Thymus (tissue), 14 donors: ENCODE measurements at places on chromosomes 7 and 10.

DNA sequence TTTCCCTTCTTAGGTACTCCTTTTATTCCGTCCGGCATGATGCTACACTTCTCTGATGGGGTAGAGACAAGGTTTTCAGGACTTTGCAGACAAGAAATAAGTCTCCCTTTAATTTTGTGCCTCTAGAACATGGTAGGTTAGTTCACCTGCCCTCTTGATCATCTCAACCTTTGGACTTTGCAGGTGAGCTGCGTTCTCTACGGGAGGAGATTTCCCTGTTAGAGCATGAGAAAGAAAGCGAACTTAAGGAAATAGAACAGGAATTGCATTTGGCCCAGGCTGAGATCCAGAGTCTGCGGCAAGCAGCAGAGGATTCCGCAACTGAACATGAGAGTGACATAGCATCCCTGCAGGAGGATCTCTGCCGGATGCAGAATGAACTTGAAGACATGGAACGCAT lies 9.2 kb downstream of the CCDC136 start:
- DNase-seq, result no peak

DNA sequence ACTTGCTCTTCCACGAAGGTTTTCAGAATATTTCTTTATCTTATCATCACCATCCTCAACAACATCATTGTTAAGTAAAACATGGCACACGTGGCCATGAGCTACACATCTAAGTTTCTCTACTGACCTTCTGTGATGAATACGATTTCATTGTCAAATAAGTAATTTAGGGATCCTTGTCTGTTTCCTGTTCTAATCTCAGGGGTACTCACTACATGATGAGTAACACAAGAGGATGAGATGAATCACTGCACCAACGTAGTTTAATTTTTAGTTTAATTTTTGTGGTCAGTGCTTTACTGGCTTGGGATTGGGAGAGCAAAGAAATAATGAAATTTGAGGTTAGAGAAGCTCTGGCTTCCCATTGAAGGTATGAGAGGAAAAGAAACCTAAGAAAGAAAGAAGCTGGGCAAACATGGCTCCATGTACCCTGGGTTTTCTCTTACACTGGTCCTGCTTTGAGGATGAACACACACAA lies 461.9 kb upstream of the KLF6 start:
- no peak for DNase-seq

DNA sequence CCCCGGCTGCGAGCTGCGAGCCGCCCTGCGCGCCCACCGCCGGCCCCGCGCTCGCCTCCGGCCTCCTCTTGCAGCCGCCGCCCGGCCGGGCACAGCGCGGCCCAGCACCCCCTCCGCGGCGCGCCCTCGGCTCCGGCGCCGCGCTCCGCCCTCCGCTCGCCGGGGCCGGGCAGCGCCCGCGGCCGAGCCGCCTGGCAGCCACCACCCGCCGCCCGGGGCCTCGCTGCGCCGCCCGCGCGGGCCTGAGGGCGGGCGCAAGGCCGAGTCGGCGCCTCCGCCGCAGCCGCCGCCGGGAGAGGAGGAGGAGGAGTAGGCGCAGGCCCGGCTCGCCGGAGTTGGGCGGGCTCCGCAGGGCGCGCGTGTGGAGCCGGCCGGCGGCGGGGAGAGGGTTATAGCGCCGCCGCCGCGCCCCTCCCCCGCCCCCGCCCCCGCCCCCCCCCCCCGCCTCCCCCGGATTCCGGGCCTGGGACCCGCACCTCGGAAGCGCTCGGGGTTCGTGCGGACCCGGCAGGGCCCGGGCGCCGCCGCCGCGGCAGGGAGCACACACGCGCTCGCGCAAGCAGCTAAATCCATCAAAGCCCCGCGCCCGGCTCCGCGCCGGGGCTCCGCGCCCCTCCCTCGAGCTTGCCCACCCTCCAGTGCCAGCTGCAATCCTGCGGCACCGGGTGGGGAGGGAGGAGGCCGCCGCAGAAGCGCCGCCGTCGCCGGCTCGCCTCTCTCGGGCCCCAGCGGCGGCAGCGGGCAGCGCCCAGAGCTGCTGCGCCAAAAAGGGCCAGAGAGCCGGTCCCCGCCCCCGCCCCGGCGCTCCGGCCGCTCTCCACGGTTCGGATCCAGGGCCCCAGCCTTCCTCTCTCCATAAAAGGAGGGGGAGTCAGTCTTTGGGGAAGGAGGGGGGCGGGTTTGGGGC lies at the start of gene PDGFA:
Gene PDGFA (minus strand): TSS at position 363 of the 907 bp plus-strand sequence. CDS start 845 bp downstream, outside the sequence.
- DNase-seq, result peak; percentile 49

- no peak for DNase-seq
Measured at GRCh38 chr7:54827734-54828133, 68.7 kb upstream of the SEC61G start.

DNA sequence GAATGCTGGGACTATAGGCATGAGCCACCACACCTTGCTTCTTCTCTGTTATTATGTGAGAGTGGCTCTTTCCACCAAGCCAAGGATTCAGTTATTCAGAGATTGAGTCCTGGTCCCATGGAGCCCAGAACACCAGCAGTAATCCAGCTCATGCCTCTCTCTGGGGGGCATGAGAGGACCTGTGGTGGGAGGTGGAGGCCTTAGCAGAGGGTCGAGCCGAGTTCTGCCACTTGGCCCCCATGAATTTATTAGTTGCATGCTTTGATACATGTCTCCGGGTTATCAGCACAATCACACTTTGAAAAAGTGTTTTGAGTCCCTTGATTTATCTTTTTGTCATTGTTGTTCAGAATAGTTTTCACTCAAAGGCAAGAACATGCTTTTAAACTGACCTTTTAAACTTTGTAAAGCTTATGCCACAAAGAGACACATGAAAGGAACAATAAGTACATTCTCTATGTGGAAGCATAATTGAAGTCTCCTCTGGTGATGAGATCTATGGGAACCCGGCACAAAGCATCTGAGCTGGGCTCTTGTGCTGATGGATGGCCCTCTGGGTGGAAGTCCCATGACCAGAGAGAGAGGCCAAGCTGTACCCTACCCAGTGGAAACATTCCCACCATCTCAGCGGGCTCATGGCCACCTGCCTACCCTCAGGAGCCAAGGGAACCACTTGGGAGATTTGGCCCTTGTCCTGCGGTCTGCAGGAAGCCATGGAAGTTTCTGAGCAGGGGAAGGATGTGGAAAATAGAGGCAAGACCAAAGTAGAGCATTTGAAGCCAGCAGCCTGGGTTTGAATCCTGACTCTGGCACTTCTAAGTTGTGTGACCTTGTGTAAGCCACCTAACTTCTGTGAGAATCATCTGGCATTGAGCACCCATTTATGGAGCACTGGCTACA lies 53.9 kb downstream of the MINDY4 start:
- DNase-seq, result no peak

DNA sequence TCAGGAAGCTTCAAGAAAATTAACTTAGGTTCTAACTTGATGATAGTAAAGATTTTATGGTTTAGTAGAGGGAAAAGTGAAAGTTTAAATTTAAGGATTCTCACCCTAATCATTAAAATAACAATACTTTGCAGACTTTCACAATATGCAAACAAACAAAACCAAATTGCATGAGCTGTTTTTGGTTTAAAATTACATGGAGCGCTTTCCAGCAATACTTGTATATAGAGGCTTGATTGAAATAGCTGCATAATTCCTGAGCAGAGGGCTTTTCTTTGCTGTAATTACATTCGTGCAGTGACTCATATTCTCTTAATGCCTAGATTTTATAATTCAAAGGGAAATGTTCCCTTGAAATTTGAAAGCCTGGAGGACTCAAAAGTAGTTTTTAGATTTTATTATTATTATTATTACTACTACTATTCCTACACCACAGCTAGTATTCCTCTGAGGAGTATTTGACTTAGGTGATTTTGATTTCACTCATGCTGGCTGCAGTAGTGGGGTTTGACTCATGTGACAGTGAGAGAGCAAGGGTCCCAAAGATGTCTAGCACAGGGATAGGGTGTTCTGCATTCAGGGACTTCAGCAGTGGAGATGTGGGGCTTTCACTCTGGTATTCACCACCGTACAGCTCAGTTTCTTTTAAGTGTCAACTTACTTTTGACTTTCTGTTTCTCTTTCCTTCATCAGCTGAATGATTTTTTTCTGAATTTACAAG lies 138.1 kb downstream of the ADAM22 start:
- no peak for DNase-seq
